ELF-1 (cell line): ENCODE measurements at places on chromosomes 12 and 14.

- no peak for DNase-seq
Measured at GRCh38 chr14:80364274-80364673, 153.0 kb upstream of the DIO2 start.

DNA sequence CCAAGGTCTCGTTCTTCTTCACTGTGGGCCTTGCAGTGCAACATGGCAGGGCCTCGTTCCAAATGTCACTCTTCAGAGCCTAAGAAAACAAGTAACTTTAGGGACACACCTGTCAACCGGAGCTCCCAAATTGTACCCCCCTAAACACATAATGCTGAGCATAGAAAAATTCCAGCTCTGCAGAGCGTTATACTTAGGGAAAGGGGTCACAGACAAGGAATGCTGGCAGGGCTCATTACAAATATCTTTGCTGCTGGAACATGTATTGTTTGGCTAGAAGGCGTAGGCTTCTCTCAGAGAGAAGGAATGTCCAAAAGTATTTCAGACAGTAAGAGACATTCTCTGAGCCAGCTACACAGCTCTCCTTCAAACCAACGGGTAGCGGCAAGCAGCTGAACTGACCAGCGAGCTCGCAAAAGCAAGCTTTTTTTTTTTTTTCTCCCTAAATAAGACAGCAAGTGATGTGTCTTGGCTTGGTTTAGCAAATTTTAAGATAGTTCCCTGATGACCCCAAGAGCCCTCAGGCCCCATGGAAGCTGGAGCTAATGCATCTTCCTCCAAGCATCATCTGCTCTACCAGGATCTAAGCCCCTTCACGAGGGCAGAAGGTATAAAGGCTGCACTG lies 24.5 kb downstream of the SSH1 start:
- peak; percentile 46 for DNase-seq

- no peak for DNase-seq
Measured at GRCh38 chr14:36478782-36479181, 41.2 kb downstream of the NKX2-1 start.

- DNase-seq, result no peak
Measured at GRCh38 chr14:25522116-25522515, 472.2 kb upstream of the STXBP6 start.
